Keratinocyte (primary cell): ENCODE measurements at places on chromosomes 5 and 9.
A peak's percentile ranks its signal among the peaks of the same experiment; 100 is the strongest.

DNA sequence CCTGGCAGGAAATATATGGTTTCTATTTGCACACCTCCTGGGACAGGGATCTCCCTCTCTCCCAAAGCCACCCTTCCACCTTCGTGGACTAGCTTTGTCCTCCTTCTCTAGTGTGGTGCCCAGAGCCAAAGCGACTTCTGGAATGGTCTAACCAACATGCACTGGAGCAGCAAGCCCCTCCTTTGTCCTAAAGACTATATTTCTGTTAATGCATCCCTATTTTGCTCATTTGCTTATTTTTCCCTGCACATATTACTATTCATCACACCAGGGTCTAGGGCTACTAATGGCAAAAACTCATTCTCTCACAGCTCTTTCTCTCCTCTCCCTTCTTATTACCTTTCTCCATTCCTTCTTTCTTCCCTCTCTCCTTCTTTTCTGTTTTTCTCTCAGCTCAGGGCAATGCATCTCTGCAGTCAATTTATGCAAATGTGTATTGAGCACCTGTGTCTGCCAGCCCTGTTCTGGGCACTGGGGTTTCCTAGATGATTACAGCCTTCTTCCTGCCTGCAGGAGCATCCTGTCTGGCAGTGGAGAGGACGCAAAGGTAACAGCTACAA lies 2.8 kb upstream of the NEURL1B start:
- H3K4me3 ChIP-seq = no peak overlapping the region
- peaks cover 21% of the 10 kb centered on the region for H3K27me3 ChIP-seq
- DNase-seq = no peak
- H3K36me3 ChIP-seq = no peaks in the 10 kb centered on the region
- H3K27ac ChIP-seq = no peak overlapping the region

DNA sequence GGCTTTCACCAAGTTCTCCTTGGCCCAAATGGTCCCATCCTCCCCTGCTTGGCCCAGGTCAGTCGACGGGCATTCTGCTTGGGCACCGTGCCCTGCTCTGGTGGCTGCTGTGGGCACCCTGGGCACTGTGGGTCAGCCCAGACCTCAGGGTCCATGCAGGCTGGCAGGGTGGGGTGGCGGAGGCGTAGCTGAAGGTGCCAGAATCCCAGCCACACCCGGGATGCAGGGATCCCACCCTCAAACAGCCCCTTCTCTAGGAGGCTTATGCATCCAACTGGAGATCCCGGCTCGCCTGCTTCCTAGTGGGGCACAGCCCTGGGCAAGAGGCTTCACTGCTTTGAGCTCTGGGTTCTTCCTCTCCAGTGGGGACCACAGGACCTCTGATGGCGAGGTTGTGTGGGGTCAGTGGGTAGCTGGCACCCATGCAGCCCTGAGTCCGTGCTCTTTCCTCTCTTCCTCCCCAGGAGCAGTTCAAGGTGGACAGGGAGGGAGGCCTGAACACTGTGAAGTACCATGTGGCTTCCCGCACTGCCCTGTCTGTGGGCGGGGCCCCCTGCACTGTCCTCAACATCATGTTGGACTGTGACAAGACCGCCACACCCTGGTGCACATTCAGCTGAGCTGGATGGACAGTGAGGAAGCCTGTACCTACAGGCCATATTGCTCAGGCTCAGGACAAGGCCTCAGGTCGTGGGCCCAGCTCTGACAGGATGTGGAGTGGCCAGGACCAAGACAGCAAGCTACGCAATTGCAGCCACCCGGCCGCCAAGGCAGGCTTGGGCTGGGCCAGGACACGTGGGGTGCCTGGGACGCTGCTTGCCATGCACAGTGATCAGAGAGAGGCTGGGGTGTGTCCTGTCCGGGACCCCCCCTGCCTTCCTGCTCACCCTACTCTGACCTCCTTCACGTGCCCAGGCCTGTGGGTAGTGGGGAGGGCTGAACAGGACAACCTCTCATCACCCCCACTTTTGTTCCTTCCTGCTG lies 9.4 kb downstream of the B4GALT7 start:
- no peak overlapping the region for H3K27ac ChIP-seq
- no peaks in the 10 kb centered on the region for H3K27me3 ChIP-seq
- no peak for DNase-seq

GRCh38 chr9:106829666-106830408 lies 33.1 kb upstream of the ZNF462 start:
- no peak overlapping the region for H3K27ac ChIP-seq
- H3K27me3 ChIP-seq = no peaks in the 10 kb centered on the region
- H3K4me1 ChIP-seq = no peaks in the 10 kb centered on the region
- no peak overlapping the region for H3K4me3 ChIP-seq

DNA sequence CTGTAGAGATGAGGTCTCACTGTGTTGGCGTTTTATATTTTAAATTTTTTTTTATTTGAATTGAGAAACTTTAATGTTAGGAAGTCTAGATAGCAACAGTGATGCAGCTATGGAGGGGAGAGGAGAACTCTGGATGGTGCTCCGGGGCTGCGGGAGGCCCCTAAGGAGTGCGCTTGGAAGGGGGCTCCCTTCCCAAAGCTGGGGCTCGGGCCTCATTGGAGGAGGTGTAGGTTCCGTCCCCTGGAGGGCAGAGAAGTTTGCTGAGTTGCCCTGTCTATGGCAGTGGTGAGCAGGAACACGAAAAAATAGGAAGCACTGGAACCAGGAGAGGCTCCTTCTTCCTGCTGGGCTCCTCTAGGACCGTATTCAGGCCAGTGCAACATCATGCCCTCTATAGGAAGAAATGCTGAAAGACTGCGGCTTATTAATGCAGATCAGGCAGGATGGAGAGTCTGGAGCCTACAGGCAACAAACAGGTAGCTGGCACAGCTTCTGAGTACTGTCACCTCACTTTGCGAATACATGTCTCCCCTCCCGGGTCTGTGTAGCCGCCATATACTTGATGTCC lies 16.1 kb downstream of the AHRR start:
- no peak for DNase-seq
- H3K27me3 ChIP-seq = peaks cover 3% of the 10 kb centered on the region
- no peaks in the 10 kb centered on the region for H3K36me3 ChIP-seq
- no peak overlapping the region for H3K4me3 ChIP-seq

DNA sequence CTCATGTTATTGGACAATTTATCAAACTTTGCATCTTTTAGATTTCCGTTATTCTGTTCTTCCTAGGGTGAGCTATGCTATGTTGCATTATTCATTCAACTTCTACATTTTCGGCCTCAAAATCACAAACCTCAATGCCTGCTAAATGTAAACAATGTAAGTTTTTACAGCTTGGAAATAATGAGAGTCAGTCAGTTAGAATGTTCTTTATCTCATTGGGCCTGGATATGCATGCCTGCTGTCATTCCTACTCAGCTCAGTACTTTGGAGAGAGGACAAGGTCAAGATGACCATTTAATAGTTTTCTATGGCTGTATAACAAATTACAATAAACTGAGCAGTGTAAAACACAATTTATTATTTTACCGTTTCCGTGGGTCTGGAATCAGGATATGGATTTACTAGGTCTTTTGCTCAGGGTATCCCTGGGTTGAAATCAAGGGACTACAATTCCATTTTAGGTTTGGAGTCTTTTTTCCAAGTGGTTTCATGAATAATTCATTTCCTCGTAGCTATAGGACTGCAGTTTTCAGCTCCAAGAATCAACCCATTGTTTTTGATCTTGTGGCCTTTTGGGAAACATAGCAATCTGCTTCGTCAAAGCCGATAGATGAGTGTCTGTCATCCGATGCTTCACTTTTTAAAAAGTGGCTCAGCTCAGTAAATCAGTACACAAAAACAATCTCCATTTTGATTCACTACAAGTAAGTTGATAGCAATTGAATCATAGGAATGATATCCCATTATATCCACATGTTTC lies 1143.2 kb upstream of the CDH6 start:
- no peak overlapping the region for H3K4me3 ChIP-seq
- no peaks in the 10 kb centered on the region for H3K36me3 ChIP-seq
- H3K4me1 ChIP-seq = no peaks in the 10 kb centered on the region

- no peak for DNase-seq
- H3K36me3 ChIP-seq = no peaks in the 10 kb centered on the region
- no peak overlapping the region for H3K4me3 ChIP-seq
- peak overlapping the region; percentile 23 for H3K27ac ChIP-seq
- peaks cover 14% of the 10 kb centered on the region for H3K4me1 ChIP-seq
- H3K27me3 ChIP-seq = no peaks in the 10 kb centered on the region
These were observed 61.4 kb downstream of the SNX24 start for GRCh38 chr5:122906768-122907167.

DNA sequence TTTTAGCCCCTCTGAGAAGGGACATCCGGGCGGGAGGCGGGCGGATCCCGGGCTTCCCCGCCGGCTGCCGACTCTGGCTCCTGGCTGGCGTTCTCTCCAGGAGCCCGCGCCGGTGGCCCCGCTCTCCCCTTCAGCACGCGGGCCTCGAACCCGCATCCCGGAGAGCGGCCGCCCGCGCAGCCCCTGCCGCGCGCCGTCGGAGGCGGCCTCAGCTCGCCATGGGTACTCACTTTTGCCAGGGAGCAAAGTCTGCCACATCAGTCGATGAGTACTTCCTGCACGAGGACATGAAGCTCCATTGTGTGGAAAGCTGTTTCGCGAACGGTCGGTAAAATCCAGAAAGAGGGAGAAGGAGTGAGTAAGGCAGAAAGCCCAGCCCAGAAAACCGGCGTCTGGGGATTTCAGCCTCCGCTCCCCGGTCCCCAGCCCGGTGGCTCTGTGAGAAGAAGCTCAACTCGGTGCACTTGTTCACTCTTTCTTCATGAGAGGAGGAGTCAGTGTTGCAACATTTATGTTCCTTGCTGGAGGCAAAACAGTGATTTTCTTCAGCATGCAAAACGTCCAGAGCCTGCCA lies at the start of gene PRLR:
Gene PRLR (minus strand): TSS at position 450 of the 574 bp plus-strand sequence. CDS start 140,867 bp downstream, outside the sequence.
- no peak within 1 kb of the TSS for H3K27ac ChIP-seq
- peaks cover 27% of the 10 kb centered on the region for H3K27me3 ChIP-seq
- H3K4me3 ChIP-seq = peak within 1 kb of the TSS; percentile 47
- H3K36me3 ChIP-seq = no peaks in the 10 kb centered on the region
- peaks cover 10% of the 10 kb centered on the region for H3K4me1 ChIP-seq
- DNase-seq = no peak

DNA sequence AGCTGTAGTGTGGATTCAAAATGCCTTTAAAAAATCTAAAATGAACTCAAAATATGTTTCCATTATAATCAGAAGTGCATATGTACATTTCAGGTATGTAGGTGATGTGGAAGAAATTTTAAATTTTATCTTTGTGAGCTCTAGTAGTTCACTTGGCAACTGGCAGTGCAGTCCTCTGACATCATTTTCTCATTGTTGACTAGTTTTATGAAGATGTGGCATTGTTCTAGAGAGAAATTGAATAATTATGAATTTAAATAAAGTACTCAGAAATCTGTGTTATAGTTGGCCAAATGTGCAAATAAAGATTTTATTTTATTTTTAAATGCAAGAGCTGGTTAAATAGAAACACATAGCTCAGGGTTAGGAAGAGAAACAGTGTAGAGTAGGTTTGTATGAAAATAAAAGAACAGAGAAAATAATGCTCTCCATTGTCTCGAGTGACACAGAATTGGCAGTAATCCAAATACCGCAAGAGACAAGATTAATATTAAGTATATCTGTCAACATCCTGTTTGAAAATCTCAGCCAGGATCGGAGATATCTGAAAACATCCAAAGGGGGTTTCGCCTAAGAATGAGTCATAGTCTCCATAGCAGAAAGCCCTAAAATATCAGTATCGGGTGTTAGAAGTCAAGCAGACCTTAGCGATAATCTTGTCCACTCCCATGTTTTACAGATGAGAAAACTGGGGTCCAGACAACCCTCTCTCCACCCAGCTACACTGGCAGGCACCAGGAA lies 189.4 kb downstream of the CCDC192 start:
- peak overlapping the region; percentile 45 for H3K27ac ChIP-seq
- H3K4me1 ChIP-seq = peaks cover 20% of the 10 kb centered on the region
- H3K4me3 ChIP-seq = no peak overlapping the region
- H3K36me3 ChIP-seq = no peaks in the 10 kb centered on the region
- peak; percentile 26 for DNase-seq
- no peaks in the 10 kb centered on the region for H3K27me3 ChIP-seq

DNA sequence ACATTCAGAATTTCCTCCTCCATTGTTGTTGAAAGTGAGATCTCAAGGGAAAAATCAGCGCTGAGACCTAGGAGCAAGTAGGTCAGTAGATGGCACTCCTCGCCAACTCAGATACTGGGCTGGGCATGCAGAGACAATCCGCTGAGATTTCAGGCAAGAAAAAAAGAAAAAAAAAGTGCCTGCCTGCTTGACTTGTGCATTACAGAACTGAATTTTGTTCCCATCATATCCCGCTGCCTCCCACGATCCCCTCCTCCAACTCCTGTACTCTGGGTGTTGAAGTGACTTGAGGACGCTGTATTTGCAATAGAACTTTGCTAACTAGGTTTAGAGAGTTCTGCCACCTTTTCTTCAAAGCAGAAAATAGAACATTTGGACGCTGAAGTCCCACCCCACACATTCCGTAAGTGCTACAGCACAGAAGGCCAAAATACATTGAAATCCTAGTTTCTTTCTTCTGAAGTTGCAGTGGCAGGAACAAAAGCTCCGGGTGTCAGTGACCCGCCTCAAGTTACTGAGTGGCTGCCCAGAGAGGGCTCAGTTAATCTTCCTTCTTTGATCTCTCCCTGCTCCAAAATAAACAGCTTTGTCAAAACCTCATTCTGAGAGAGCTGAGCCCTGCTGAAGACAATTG lies 265.8 kb downstream of the MLLT3 start:
- H3K4me1 ChIP-seq = peaks cover 43% of the 10 kb centered on the region
- no peak overlapping the region for H3K4me3 ChIP-seq
- H3K27ac ChIP-seq = peak overlapping the region; percentile 5
- H3K27me3 ChIP-seq = no peaks in the 10 kb centered on the region

DNA sequence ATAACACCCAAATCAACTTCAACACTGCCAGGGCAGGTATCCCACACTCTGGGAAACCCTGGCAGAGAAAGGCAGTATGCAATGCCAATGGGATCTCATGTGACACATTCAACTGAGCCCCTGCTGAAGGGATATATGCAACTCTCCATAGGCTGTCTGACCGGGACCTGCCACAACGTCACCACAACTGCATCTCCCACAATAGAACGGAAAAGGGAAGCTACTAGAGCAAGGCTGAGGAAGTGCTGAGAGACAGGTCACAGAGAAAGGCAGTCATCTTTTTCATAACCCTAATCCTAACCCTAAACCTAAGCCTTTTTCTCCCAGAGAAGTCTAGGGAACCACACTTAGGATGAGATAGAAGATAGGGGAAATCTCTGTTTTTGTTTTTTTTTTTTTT lies 345.9 kb upstream of the CD180 start:
- H3K4me3 ChIP-seq = no peak overlapping the region
- no peak for DNase-seq
- no peaks in the 10 kb centered on the region for H3K36me3 ChIP-seq
- H3K27me3 ChIP-seq = no peaks in the 10 kb centered on the region
